ENCODE measurements at places on chromosomes 5 and 9. TPM values are rescaled to one million over a fixed set of nuclear protein-coding genes. Genes with fewer than 3 reads are reported as not detected.

DNA sequence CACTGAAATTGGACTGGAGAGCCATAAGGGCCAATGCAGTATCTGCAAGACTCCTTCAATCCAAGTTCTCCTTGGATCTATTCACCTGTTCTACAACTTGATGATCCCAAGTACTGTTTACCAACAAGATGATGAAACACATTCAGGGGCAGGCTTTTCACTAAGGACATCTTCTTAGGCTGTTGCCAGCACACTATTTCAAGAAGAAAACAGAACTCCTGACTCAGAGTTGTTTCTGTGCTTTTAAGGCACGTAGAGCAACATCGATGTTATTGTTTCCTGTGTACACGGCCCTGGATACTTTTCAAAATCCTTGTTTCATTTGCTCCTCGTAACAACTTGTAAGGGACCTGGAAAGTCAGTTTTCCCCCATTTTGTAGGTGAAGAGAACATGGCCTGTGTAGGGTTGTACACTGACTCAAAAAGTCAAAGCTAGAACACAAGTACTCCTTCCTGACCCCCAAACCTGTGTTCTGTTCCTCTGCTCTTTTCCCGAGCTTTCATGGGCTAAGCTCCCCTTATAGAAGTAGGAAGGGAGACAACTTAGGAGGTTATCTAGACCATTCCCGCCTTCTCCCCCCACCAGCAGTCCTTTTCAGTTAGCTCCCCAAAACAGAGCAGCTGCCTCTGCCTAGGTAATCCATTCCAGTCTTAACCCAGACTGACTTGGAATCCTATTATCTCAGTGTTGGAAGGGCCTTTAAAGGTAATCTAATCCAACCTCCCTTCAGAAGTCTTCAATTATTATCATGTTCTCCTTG lies 5.2 kb upstream of the MGAT1 start:
- DNase-seq, result peak; percentile 59

GRCh38 chr9:69519470-69520240 lies 152.5 kb downstream of the APBA1 start:
- peak; percentile 12 for DNase-seq

DNA sequence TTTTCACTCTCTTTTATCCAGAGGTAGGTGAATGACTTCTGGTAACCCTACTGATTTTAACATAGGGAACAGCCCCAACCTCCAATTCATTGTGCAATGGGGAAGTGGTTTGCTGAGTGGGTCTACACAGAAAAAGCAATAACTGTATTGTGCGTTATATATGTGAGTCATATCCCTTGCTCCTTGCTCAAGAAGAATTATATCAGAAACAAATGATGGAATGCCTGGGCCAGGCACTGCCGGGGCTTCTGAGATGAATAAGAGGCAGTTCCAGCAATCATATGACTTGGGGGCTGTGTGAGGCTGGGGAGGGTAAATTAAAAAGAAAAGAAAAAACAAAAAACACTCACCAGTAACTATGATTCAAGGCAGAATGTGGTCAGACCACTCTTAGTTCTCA lies 79.2 kb upstream of the ABCA1 start:
- peak; percentile 84 for DNase-seq

GRCh38 chr5:168319774-168320173 lies 28.3 kb downstream of the WWC1 start:
- DNase-seq, result no peak

Gene NR4A3
- total RNA-seq, result under 0.01 TPM

Data from lung microvascular endothelial cell (primary cell).